ENCODE measurements at places on chromosomes 5 and 9. TPM values are rescaled to one million over a fixed set of nuclear protein-coding genes. Genes with fewer than 3 reads are reported as not detected.

Gene C9orf85
- total RNA-seq: 7.2 TPM

Gene CBY3
- total RNA-seq: not detected

Gene UBE2R2
- 33.3 TPM for total RNA-seq

Gene RGP1
- total RNA-seq: 22.8 TPM

Gene GAPT
- 1.1 TPM for total RNA-seq

Gene F2RL2
- total RNA-seq: not detected

Gene NDUFS6
- total RNA-seq: 21.6 TPM

Gene ANKRD34B
- not detected for total RNA-seq

Gene CCDC192
- total RNA-seq: not detected

Gene MARCHF6
- total RNA-seq: 188 TPM

Gene ANKRD31
- 0.52 TPM for total RNA-seq

Gene OR13C3
- not detected for total RNA-seq

Gene CCDC152
- total RNA-seq: 1.3 TPM

Gene GPR107
- 29.9 TPM for total RNA-seq

Gene MELK
- total RNA-seq: 1.7 TPM

Gene NMUR2
- not detected for total RNA-seq

Gene EPB41L4B
- not detected for total RNA-seq

Gene FCN2
- not detected for total RNA-seq

Gene ARHGEF39
- 0.84 TPM for total RNA-seq

Gene ST8SIA4
- total RNA-seq: 55.2 TPM

Gene BSPRY
- total RNA-seq: 0.57 TPM

Gene NR2F1-AS1
- not detected for total RNA-seq

Gene CD72
- 7.9 TPM for total RNA-seq

Measured in CD4-positive, CD25-positive, alpha-beta regulatory T cell (primary cell).